T-helper 2 cell treated with Interferon-gamma antibody and Interleukin-4, amounts not matched to agents 5 μg/mL and 100 μg/mL, for 36 hours (primary cell): ENCODE measurements at places on chromosomes 3 and 15.

GRCh38 chr3:40827942-40828688 lies 303.4 kb downstream of the ZNF621 start:
- no peak for DNase-seq

DNA sequence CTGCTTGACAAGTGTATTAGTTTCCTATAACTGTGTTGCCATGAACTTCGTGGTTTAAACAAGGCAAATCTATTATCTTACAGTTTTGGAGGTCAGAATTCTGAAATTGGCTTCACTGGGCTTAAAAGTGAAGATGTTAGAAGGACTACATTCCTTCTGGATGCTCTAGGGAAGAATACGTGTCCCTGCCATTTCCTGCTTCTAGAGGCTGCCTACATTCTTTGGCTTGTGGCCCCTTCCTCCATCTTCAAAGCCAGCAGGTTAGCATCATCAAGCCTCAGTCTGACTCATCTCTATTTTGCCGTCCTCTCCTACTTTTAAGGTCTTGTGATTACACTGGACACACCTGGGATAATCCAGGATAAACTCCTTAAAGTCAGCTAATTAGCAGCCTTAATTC lies 327.7 kb downstream of the SATB1 start:
- no peak for DNase-seq

DNA sequence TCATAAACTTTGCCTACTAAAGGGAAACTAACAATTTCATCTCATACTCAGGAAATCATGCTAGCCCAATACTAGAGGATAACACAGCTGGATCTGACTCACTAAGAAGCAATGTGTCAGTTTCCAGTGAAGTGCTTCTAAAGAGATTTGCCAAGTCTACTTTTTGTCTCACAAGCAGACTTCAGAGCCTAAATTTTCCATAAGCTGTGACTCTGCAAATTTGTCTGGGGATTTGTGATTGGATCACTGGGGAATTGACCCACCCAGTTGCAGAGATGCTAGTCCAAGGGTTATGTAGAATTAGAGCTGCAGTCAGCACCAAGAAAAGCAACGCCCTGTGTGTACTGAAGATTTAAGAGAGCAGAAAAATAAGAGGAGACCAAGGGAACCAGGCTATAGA lies 647.1 kb downstream of the NTRK3 start:
- DNase-seq = no peak

DNA sequence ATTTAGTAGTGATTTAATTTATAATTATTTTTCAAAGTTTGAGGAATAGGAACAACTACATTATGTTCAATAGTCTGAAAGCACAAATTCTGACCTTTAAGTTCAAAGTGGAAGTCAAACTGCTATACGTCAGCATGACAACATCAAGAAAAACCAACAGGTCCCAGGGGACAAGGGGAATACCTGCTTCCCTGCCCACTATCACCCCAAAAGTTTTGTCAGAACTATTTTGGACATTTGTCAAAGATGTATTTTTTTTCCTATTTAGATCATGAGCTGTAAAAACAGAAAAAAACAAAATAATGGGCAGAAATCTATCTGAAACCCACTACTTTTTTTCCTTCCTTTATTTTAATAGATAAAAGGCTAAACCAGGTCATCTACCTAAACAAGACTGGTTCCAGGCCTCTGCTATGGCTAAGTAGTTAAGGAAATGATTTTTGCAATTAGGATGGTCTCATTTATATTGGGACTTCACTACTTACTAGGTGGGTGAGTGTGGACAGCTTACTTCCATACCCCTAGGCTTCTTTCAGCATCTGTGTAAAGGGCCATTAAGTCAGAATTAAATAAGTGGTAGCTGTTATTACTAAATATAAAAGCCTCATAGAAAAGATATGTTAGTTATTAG lies 746.3 kb downstream of the FHIT start:
- DNase-seq = no peak

- no peak for DNase-seq
Measured at GRCh38 chr3:71456826-71457225, 126.7 kb downstream of the FOXP1 start.

DNA sequence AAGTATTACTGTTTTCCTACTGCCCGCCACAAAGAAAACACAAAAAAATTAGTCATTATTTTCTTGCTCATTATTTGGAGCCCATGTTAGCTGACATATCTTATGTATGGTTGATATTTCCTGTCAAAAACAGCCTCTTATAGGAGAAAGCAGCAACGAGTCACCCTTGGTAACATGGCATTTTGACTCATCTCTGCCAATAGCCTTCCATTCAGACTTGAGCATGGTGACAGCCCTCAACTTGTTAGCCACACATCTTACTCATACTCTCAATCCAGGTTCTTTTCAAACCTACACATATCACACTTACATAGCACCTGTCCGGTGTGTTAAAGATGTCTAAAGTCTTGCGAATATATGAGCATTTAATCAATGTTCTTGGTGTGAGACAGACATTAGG lies 109.4 kb upstream of the SAMMSON start:
- no peak for DNase-seq

DNA sequence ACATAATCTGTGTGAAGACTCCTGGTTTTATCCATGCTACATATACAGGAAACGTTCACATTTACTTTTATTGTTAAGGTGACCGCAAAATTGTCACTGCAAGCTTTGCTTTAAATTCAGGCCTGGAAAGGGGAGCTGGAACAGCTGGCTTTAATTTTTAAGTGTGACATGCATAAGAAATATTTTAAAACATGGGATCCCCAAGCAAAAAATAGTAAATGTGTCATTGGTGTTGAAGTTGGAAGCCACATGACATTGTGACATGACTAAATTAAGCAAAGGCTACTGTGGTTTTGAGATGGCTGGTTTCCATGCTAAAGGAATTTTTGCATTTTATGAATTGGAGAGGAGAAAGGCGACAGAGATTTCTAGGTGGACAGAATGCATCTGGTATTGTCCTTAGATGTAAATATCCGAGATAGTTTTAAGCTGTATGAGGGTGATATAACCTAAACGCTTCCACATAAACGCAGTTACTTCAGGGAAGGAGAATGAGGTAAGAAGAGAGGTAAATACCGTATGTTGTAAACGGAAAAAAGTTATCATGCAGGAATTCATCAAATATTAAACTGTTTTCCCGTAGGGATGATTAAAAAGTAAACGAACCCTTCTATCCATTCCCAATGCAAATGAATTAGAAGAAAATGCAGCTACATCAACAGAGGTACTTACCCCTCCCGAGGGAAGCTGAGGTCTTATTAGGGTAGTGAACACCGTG lies 927 bp upstream of the FYTTD1 start:
- DNase-seq = no peak

DNA sequence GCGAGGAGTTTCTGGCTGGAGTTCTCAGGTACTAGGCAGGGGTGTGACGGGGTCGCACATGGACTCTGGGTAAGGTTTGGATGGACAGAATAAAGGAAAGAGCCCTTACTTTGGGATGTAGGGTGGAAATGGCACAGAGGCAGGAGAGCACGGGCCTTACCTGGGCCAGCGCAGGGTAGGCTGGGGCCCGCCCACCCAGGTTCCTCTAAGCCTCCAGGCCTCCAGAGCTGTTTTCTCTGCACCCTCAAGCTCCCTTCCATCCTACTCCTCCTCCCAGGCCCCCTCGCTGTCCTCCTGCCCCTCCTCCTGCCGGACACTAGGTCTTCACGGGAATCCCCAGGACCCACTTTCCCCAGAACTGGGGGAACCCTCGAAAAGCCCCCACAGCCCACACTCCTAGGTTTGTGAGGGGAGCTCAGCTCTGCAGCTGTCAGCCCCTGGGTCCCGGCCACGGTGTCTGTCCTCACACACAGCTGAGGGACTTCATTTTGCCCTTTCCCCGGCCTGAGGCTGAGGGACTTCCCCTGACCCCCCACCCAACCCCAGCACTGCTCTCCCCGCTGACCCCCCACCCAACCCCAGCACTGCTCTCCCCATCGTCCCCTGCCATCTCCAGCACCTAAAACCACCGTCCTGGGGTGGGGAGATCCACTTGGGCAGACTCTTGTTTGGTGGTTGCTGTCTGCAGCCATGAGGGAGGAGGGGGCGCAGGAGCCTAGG lies 53.0 kb upstream of the PCSK6 start:
- no peak for DNase-seq

GRCh38 chr3:71636482-71636881 lies 53.0 kb upstream of the FOXP1 start:
- DNase-seq = no peak

DNA sequence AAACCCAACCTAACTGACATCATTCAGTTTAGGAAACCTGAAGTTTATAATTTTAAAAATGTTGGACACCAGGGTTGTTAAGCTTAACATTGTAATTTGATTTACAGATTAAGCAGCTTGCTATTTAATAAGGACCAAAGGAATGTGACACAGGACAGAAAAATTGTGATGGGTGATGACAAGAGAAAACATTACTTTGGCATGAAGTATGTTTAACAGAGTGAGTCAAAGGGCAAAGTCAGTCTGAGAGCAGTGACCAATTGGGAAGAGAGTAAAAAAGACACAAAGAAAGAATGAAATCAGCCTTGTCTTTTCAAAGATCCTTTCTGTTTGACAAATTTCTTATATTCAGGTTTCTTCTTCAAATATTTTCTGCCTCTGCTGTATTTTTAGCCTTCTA lies 1301.6 kb downstream of the SI start:
- DNase-seq = no peak

- DNase-seq = no peak
Measured at GRCh38 chr15:100862162-100862561, 17.5 kb upstream of the ALDH1A3 start.

DNA sequence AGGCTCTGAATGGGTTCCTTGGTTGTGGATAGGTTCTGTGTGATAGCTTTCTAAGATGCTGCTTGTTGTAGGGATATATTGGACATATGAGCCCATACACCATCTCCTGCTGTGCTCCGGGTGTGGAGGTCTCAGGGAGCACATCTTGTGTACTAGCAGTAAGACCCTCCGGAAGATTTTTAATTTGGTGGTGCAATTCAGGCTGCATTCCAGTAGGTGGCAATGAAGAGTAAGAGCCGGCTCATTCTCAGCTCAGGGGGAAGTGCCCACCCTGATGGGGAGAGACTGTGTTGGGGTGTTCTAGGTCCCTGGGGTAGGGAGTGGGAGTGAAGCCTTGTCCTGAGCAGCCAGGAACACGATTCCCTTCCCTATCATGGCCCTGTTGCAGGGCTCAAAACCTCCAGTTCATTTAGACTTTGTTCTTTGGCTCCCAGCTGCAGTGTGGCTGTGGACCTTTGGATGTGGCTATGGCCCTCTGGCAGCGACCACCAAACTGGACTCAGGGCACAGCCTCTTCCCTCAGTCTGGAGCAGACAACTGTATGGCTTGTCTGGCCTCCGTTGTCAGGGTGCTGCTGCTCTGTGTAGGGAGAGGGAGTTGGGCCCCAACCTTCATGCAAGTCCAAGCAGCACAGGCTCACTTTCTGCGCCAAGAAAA lies 104.7 kb downstream of the UNC13C start:
- no peak for DNase-seq

- DNase-seq = no peak
Measured at GRCh38 chr3:31918179-31919150, 62.6 kb downstream of the OSBPL10 start.

- DNase-seq = no peak
Measured at GRCh38 chr3:14143271-14144225, 18.7 kb downstream of the TMEM43 start.

GRCh38 chr15:79922512-79923078 lies 25.8 kb upstream of the MTHFS start:
- no peak for DNase-seq

DNA sequence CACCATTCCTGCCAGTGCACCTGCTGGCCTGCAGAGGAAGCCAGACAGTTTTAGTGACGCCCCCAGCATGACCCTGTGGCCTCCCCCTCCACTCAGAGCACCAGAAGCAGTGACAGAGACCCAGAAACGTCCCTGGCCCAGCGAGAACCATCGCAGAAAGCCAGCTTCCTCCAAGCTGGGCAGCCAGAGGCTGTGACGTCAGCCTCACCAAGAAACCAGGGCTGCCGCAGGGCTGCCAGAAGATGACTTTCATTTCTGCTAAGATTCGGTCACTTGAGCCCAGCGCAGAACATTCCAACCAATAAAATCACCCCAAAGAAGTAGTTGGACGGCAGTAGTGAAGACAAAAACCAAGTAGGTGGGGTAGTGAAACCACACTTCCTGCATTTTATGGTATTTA lies 29.6 kb upstream of the RPL32 start:
- DNase-seq = no peak

GRCh38 chr3:122100083-122100482 lies 44.9 kb downstream of the CD86 start:
- no peak for DNase-seq

GRCh38 chr3:67415511-67415910 lies 238.9 kb downstream of the SUCLG2 start:
- DNase-seq = no peak

GRCh38 chr15:37133602-37134001 lies 33.3 kb upstream of the MEIS2 start:
- DNase-seq = no peak

DNA sequence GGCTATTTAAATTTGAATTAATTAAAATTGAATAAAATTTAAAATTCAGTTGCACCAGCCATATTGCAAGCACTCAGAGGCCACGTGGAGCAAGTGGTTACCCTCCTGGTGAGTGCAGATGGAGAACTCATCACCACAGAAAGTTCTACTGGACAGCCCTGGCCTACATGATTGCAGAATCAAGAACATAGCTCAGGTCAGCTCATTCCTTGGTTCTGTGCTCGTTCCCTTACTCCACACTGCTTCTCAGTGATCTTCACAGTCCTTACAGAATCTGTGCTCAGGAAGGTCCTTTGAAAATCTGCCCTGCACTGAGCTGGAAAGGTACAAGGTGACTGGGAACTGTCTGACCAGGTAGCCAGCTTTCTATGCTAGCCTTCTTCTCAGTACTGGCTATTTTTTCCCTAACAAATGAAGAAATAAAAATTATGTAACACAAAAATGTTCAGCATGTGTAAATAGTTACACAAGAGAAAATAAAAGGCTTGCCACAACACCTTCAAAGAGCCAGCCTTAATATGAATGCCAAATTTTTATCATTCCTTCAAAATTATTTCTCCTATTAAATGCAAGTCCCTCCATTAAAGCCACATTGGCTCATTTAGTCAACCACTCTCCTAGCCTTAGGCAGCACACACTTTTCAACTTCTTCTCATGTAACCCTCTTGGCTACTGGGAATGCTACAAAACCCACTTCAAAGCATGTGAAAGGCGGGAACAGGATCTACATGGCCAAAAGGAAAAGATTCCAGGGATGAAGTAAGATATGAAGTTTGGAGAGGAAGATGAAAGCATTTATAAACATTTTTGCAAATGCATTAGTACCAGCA lies 326.4 kb upstream of the WNT5A start:
- no peak for DNase-seq
